ENCODE measurements at places on chromosomes 3 and 15. TPM values are rescaled to one million over a fixed set of nuclear protein-coding genes. Genes with fewer than 3 reads are reported as not detected.

GRCh38 chr3:159482241-159482993 lies 506.2 kb upstream of the IL12A start:
- no peak for DNase-seq
- H3K4me3 ChIP-seq = no peak overlapping the region
- H3K4me1 ChIP-seq = no peaks in the 10 kb centered on the region
- no peaks in the 10 kb centered on the region for H3K36me3 ChIP-seq
- H3K27ac ChIP-seq = no peak overlapping the region
- H3K27me3 ChIP-seq = no peaks in the 10 kb centered on the region

DNA sequence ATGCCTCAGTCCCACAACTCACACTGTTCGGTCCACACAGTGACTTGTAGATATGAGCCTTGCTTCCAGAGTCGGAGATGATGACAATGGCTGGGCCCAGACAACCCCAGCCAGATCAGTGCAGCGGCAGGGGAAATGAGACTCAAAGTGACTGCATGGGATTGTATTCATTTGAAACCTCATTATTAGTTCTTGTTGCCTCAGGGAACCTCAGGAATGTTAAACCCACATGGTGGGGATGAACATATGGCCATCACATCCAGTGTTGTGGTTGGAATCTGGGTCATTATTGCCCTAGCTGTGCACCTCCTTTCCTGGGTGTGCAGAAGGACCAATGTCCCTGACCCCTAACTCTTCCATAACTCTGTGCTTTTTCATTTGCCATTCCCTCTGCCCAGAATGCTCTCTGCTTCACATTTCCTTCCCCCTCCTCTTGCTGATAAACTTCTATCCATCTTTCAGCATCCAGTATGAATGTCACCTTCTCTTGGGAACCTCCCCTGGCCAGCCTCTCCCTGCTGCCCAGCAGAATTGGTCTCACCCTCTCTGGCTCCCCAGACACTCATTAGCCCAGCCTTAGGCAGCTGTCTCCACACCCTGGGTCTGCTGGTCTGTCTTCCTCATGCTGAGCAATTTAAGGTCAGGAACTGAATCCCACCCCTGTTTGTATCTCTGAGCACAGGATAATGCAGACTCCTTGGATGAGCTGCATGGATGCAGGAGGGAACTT lies 67.0 kb upstream of the TNFAIP8L3 start:
- H3K36me3 ChIP-seq = no peaks in the 10 kb centered on the region
- no peak overlapping the region for H3K4me3 ChIP-seq
- no peak overlapping the region for H3K27ac ChIP-seq
- H3K27me3 ChIP-seq = peaks cover 6% of the 10 kb centered on the region
- peaks cover 9% of the 10 kb centered on the region for H3K4me1 ChIP-seq

- H3K27ac ChIP-seq = no peak overlapping the region
- no peaks in the 10 kb centered on the region for H3K27me3 ChIP-seq
- H3K4me1 ChIP-seq = no peaks in the 10 kb centered on the region
Observed at GRCh38 chr15:40011303-40011702, 27.7 kb downstream of the SRP14 start.

- H3K4me1 ChIP-seq = peaks cover 15% of the 10 kb centered on the region
- H3K36me3 ChIP-seq = no peaks in the 10 kb centered on the region
- no peak for DNase-seq
- no peak overlapping the region for H3K27ac ChIP-seq
- no peak overlapping the region for H3K4me3 ChIP-seq
Observed at GRCh38 chr3:187999821-188000220, 154.1 kb upstream of the LPP start.

H1-8 gene
- total RNA-seq = not detected

DNA sequence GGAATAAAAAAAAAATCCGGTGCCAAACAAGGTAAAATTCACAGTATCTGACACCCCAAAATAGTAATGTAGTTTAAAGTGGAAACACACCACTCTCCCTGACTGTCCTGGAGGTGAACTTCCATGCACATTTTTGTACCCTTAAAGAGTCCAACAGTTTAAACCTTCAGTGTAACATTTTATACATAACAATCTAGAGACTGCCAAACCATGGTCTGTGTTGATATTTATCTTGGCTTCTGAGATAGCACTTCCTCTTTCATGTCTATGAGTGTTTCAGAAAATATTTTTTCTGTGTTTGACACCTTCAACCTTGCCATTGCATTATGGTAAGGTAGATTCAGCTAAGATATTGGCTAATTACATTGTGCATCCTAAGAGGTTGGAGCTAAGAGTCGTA lies 13.9 kb downstream of the TMEM45A start:
- H3K27ac ChIP-seq = no peak overlapping the region
- no peak for DNase-seq
- H3K27me3 ChIP-seq = no peaks in the 10 kb centered on the region
- no peaks in the 10 kb centered on the region for H3K36me3 ChIP-seq
- H3K4me1 ChIP-seq = no peaks in the 10 kb centered on the region
- no peak overlapping the region for H3K4me3 ChIP-seq

- peak overlapping the region; percentile 6 for H3K27ac ChIP-seq
- peaks cover 13% of the 10 kb centered on the region for H3K4me1 ChIP-seq
- H3K4me3 ChIP-seq = no peak overlapping the region
- H3K27me3 ChIP-seq = no peaks in the 10 kb centered on the region
- H3K36me3 ChIP-seq = no peaks in the 10 kb centered on the region
Observed at GRCh38 chr3:141280086-141280485, 48.5 kb downstream of the PXYLP1 start.

DNA sequence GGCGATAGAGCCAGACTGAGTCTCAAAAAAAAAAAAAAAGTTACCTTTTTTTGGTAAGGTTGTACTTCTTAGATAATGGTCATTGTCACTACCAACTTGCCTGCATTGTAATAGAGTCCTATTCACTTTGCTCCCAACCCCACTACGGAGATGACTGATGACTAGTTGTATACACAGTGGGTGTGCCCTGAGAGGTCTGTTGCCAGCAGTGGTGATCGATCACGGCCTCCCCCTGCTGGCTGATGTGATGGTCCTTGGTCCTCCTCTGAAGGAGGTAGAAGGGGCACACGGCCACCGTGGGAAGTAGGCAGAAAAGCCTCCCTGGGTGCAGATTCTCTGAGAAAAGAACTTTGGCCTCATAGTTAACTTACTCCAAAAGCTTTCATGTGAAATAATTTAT lies 10.7 kb downstream of the GCNT3 start:
- DNase-seq = peak; percentile 47
- no peaks in the 10 kb centered on the region for H3K4me1 ChIP-seq
- no peak overlapping the region for H3K4me3 ChIP-seq
- no peaks in the 10 kb centered on the region for H3K36me3 ChIP-seq

SLC22A14 gene
- total RNA-seq = not detected

- H3K27me3 ChIP-seq = no peaks in the 10 kb centered on the region
- no peaks in the 10 kb centered on the region for H3K4me1 ChIP-seq
- no peaks in the 10 kb centered on the region for H3K36me3 ChIP-seq
- no peak overlapping the region for H3K4me3 ChIP-seq
Observed at GRCh38 chr15:82890995-82891390, 61.5 kb downstream of the HOMER2 start.

DNA sequence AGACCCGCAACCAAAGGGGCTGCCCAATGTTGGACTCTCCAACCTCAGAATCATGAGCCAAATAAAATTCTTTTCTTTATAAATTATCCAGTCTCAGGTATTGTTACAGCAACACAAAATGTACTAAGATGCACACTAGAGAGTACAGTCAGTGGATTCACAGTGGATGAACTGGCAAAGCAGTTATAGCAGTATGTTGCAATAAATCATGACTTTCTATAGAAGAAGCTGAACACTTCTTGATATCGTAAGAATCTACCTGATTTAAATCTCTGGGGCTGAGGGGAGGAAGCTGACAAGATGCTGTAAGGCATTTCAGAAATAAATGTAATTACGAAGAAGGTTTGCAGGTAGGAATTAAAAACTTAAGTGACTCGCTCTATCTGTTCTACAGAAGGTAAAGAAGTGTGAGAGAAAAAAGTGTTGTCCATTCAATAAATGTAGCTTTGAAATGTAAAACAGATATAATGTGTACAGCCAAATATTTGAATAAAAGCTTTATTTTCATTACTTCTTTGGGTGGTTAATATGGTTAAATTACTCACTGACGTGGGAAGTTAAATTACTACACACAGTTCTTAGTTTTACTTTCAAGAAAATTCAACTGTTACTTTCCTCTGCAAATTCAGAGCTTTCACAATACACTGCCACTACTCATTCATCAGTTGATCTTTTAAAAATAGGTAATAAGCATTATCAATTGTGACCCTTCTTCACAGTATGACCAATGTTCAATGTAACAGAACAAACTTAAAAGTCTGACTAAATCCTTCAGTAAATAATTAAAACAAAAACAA lies 439.1 kb downstream of the SHQ1 start:
- H3K27ac ChIP-seq = no peak overlapping the region
- no peak for DNase-seq
- H3K27me3 ChIP-seq = no peaks in the 10 kb centered on the region
- no peaks in the 10 kb centered on the region for H3K36me3 ChIP-seq

- no peak overlapping the region for H3K4me3 ChIP-seq
- no peaks in the 10 kb centered on the region for H3K27me3 ChIP-seq
- DNase-seq = no peak
- H3K36me3 ChIP-seq = no peaks in the 10 kb centered on the region
Observed at GRCh38 chr3:195123281-195123691, 147.7 kb downstream of the XXYLT1 start.

DNA sequence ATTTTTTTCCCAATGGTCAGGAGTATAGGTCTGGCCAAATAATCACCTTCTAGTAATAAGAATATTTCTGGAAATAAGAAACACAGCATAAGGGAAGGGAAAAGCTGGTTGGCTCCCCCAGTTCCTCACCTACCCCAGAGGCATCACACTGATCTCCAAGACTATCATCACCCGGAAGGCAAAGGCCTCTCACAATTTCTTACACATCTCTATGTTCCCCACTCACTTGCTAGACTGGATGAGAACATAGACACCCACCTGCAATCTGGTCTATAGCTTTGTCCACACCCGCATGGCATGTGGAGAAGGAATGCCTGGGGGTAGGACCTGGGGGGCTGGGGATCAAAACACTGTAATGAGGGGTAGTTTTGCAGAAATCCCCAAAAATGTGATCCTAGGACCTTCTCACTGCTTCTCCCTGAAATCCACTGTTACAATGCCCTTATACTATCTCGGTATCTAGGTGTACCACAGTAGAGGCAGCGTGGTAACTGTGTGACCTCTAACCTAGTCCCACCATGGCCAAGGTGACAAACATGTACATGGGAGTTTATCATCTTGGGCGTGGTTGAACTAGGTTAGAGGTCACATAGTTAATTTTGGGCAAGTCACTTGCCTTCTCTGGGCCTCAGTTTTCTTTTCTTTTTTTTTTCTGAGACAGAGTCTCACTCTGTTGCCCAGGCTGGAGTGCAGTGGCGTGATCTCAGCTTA lies 29.5 kb upstream of the NRROS start:
- peaks cover 28% of the 10 kb centered on the region for H3K4me1 ChIP-seq
- H3K27me3 ChIP-seq = no peaks in the 10 kb centered on the region

CRELD1 gene
- total RNA-seq = 54.3 TPM

GRCh38 chr15:69854521-69855181 lies 243.1 kb downstream of the TLE3 start:
- H3K36me3 ChIP-seq = no peaks in the 10 kb centered on the region
- DNase-seq = no peak
- no peak overlapping the region for H3K27ac ChIP-seq

DNA sequence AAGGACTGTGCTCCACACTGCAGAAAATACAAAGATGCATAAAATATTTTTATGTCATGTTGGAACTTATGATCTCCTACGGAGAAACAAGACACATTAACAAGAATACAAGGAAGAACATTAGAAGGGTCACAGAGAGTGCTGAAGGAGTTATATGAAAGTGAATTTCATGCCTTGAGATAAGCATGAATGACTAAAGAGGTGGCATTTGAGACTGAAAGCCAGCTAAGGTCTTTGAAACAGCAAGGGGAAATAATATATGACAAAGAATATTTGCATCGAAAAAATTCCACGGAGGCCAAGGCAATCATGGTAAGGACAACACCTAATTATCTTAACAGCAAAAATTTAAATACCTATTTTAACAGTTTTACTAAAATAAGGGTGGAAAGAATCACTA lies 12.5 kb downstream of the GSK3B start:
- no peaks in the 10 kb centered on the region for H3K27me3 ChIP-seq
- no peak for DNase-seq
- no peaks in the 10 kb centered on the region for H3K36me3 ChIP-seq
- H3K4me1 ChIP-seq = peaks cover 37% of the 10 kb centered on the region
- H3K27ac ChIP-seq = no peak overlapping the region

DNA sequence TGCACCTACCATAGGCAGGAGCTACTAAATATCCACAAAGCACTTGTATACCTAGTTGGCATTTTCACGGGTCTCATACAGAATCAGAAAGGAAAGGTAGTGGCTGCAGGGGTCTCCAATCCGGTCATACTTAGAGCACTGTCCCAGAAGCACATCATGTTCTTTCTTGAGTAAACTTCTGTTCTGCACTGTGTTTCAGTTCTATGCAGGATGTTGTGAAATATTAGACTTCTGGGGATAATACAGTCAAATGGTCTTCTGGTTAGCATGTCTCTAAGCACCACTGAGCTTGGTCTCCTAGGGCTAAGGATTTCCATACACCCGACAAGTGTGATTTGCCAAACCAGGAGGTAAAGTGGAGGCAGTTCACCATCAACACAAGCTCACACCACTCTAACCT lies 27.9 kb downstream of the MINDY4B start:
- H3K36me3 ChIP-seq = no peaks in the 10 kb centered on the region
- H3K4me1 ChIP-seq = no peaks in the 10 kb centered on the region
- H3K27ac ChIP-seq = no peak overlapping the region
- H3K4me3 ChIP-seq = no peak overlapping the region
- DNase-seq = no peak
- no peaks in the 10 kb centered on the region for H3K27me3 ChIP-seq

DNA sequence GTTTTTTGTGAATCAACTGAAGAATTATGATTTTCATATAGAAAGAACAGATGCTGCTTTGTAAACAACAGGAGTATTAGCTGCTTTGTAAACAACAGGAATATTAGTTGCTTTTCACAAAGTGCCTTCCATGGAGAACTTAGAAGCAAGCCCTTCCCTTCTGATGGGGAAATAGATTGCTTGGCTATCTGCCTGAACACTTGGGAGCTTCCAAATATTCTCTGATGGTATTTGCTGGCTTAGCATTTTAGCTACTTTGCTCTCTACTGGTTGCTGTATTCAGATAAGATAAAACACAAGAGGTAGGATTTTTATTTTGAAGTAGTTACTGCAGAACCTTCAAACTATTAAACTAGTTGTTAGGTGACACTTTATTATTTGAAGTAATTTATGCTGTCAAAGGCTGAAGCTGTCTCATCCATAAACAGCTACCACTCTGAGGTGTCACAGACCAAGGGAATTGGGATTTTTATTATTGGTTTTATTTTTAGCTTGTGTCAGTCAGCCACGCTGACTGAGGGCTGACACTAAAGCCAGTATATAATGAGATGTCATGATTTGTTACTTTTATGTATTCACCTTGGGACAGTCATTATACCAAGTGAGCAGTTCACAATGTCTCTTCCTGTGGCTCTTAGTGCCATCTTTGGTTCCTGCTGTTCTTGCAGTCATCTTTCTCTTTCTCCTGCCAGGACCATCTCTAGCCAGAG lies 50.0 kb downstream of the ZIC1 start:
- H3K36me3 ChIP-seq = no peaks in the 10 kb centered on the region
- H3K4me1 ChIP-seq = no peaks in the 10 kb centered on the region
- no peaks in the 10 kb centered on the region for H3K27me3 ChIP-seq
- no peak overlapping the region for H3K4me3 ChIP-seq
- H3K27ac ChIP-seq = no peak overlapping the region

GRCh38 chr3:136749091-136749490 lies 3.1 kb downstream of the STAG1 start:
- no peak overlapping the region for H3K4me3 ChIP-seq
- peak overlapping the region; percentile 38 for H3K27ac ChIP-seq
- H3K27me3 ChIP-seq = no peaks in the 10 kb centered on the region

ZNF774 gene
- 5.5 TPM for total RNA-seq

SPATA12 gene
- total RNA-seq = 0.15 TPM
